CD4-positive, alpha-beta T cell treated with Interleukin-6 at 100 ng/mL for 8 hours (primary cell): ENCODE measurements at places on chromosomes 6 and 20.

- no peak for DNase-seq
Observed at GRCh38 chr6:169906004-169906687, 154.7 kb downstream of the ERMARD start.

GRCh38 chr6:7758456-7758855 is 32.6 kb downstream of the BMP6 start:
- no peak for DNase-seq

DNA sequence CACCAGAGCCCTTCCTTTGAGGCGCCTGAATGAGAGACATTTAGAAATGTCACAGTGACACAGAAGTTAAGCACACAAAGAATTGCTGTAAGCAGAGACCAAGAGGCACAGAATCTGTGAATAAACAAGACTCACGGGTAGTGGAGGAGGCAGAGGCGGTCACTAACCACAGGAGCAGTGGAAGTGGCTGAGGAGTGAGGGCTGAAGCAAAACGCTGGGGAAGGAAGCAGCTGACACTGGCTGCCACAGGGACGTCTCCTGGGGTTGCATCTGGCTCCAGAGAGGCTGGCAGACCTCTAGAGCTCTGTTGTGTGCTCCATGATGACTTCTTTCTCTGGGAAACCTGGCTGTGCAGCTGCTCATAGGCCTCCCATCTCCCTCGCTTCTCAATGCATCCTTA is 65.0 kb upstream of the SLC2A12 start:
- no peak for DNase-seq

DNA sequence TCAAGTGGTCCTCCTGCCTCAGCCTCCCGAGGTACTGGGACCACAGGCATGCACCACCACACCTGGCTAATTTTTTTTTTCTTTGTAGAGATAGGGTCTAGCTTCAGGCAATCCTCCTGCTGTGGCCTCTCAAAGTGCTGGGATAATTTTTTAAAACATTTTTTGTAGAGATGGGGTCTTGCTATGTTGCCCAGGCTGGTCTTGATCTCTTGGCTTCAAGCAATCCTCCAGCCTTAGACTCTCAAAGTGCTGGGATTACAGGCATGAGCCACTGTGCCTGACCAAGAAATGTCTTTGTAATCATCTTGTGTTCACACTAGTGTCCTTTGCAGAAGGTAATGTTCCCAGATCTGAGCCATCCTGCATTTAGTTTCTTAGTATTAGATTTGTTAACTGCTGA is 61.6 kb downstream of the RIPOR2 start:
- DNase-seq: no peak

GRCh38 chr20:43938932-43939761 is 24.5 kb downstream of the TOX2 start:
- DNase-seq: no peak

DNA sequence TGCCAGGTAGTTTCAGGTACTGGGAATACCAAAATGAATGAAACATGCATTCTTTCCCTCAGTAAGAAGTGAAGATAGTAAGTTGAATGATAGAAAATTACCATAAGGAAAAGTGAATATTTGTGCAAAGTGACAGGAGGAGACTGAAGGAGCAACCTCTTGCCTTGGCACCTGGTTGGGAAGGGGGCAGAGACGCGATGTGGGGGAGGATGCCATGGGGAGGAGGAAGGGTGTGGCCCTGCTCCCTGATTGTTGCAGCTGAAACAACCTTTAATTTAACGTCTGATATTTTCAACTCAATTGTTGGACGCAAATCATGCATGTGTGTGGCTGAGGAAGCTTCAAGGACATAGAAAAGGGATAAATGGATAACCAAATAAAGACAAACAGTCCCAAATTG is 72.1 kb upstream of the ENPP5 start:
- no peak for DNase-seq

GRCh38 chr20:61980647-61981583 is 84.8 kb downstream of the TAF4 start:
- no peak for DNase-seq

DNA sequence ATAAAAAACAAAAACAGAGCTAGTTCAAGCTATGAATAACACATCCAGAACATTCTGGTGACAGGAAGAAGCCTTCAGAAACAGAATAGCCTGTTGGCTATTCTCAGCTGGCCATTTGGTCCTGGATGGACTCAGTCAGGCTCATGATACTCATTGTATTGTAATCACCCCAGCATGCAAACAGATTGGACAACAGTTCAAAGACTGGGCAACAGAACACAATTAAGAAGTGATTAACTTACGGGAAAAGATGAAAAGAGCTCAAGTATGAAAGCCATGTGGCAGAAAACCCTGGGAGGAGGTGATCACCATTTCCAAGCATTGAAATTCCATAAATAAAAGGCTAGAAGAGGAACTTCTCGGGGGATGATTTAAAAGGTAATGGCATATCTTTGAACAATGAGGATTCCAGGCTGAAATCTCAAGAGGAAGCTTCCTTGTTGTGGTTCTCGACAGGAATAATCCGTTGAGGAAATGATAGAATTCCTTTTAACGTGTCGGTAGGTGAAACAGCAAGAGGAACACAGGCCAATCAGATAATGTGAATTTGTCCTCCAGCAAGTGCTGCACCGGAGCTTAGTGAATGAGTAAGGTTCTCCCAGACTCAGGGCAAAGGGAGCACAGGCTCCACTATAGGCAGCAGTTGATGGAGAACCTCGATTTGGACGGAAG is 172.4 kb downstream of the BCAS1 start:
- DNase-seq: no peak

DNA sequence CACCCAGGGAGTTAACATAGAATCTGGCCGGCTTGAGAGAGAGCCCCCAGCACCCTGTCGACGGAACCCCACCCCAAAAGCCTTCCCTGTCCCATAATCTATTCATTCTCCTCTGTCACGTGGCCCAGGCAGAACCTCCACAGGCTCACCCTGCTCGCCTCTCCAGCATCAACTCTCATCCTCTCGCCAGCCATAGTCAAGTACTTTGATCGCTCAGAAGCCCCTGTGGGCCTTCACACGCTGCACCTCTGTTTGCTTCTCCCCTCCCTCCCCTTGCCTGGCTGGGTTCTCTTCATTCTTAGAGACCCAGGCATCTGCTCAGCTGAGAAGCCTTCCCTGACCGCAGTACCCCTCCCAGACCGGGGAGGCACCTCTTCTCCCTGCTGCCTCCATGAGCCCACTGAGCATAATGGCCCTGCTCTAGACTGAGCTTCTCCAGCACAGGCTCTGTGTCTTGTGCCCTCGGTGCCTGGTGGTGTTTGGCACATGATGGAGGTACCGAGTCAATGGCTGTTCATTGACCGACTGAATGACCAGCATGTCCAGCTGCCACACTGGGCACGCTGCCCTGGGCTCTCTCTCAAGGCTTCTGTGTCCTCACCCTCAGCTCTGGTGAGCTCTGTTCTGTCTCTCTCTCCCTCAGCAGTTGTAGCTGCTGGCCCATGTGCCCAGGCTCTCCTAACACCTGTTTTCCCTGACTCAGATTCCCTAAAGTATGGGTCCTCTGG is 33.7 kb downstream of the PKIG start:
- DNase-seq: no peak

- DNase-seq: no peak
Observed at GRCh38 chr6:147194652-147195411, 9.4 kb upstream of the STXBP5 start.

DNA sequence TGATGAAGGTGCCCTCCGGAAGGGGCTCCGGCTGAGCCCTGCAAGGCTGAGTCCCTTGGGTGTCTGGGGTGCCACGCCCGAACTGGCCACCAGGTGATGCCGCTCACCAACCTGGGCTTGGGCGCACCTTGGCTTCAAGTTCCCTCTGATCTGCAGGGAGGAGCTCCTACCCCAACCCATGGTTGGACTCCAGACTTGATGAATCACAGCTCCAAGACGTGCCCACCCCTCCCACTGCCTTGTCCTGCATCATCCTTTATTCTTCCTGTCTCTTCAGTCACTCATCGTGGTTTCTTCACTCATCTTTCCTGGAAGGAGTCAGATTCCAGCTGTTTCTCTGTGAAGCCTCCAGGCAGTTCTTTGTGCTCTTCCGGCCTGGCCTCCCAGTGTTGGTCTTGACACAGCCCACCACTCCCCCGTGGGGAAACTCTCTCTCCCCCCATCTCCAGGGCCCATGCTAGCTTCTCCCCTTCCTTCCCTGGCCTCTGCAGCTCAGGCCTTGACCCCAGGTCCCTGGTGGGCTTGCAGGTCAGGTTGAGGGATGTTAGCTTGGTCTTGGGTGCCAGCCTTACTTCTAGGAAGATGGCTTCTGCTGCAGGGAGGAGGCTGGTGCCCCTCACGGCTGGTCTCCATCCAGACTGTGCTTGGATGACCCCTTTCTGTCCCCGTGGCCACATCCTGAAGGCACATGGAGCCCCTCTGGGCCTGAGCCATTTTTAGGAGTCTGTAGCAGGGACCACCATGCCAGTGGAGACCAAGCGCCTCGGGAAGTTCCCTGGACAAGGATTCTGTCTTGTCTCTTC is 2.6 kb upstream of the ZBP1 start:
- DNase-seq: peak; percentile 72

DNA sequence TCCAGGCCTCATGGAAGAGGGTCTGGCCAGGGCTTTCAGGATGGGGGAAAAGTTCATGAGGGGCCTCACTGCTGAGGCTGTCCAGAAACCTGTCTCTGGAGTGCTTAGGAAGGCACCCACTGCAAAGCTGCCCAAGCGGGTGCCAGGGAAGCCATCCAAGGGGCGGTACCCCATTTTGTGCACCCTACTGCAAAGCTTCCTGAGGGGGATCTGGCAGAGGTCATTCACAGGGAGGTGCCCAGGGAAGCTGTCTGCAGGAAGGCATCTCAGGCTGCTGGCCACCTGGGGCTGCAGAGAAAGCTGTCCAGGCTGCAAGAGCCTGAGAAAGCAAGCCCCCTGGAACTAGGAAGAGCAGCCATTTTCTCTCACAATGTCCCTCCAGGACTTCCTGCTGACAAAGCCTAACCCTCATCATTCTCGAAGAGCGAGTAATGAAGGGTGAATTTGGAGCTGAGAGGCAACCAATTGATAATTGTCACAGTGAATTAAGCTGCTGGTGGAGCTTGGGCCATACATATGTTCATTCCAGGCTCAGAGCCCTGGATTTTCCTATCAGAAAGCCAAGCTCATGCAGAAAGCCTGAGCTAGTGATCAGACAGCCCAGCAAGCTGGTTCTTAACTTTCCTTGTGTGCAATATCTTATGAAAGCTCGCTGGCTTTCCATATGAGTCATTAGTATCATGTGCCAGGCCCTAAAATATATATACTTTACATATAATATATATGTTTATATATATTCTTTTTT is 62.2 kb upstream of the SLC22A16 start:
- DNase-seq: no peak

GRCh38 chr20:35991142-35991771 is 22.9 kb downstream of the CNBD2 start:
- no peak for DNase-seq

DNA sequence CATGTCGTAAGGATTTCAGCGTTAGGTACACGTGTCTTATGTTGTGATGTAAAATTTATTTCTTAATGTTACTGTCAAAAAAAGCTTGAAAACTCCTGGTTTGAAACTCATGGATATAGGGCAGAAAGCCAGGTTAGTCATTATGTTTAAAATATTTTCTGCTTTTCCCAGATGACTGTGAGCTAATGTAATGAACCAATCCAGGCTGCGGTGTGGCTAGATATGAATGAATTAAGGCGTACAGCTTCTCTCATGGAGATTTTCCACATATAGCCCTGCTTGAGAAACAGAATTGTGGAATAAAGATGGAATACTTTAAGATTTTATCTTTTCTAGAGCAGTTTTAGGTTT is 80.3 kb upstream of the STMND1 start:
- DNase-seq: no peak

- no peak for DNase-seq
Observed at GRCh38 chr6:156392648-156393047, 384.5 kb upstream of the ARID1B start.

- no peak for DNase-seq
Observed at GRCh38 chr6:34717466-34717865, 20.9 kb upstream of the ILRUN start.

- DNase-seq: no peak
Observed at GRCh38 chr6:36050947-36051710, 23.5 kb downstream of the MAPK14 start.

DNA sequence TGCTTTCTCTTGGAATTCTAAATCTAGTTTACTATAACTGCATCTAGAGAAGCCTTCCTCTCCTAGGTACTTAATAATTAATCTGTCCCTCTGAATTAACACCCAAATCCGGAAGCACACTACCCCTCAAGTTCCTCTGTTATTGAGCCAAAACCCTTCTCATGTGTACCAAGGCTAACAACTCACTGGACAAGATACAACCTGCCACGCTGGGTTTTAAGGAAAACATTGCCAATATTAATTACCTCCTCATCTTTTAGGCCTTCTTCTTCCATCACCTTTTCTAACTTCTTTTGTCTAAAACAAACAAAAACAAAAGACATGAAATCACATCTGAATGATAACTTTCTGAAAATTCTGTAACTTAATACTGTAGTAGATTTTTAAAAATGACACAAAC is 21.9 kb downstream of the STK38 start:
- no peak for DNase-seq

DNA sequence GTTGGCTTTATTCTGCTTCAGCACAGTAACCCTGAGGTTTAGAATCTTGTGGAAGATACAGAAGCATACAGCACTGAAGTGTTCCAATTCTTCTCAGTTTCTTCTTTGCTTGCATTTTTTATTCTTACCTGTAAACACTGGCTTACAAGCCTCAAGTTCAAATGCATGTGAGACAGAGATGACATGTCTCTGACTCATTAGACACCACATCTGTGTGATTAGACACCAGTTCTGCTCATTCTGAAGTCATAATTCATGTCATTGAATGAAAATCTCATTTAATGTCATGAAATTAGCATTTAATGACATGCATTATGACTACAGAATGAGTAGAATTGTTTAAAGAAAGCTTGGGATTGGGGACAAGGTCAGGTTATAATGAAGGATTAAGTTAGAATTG is 5.8 kb downstream of the GZF1 start:
- DNase-seq: no peak

GRCh38 chr20:5843054-5843592 is 92.9 kb downstream of the SHLD1 start:
- DNase-seq: no peak

DNA sequence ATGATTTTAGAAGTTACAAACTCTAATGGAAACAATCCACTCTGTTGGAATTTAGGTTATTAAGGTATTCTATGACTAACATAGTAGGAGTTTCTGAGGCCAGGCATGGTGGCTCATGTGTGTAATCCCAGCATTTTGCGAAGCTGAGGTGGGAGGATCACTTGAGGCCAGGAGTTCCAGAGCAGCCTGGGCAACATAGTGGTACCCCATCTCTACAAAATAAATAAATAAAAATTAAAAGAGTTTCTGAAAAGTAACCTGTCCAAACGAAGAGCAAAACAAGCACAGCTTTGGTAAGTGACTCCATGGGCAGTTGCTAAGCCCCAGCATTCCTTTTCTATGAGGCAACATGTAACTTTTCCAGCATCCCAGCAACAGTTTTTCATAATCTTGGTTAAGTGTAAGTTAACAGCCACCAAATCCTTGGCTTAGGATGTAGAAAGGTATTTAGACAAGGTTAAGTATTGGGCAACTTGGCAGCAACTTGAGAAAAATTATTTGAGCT is 86.3 kb downstream of the SOX4 start:
- DNase-seq: no peak
